ENCODE measurements at places on chromosomes 5 and 9. TPM values are rescaled to one million over a fixed set of nuclear protein-coding genes. Genes with fewer than 3 reads are reported as not detected.

The TOPORS gene
- 12.8 TPM for total RNA-seq

The PTPRD gene
- 136 TPM for total RNA-seq

The SLIT3 gene
- total RNA-seq: 32.1 TPM

The TMEM141 gene
- 48.9 TPM for total RNA-seq

The C7 gene
- total RNA-seq: 410 TPM

The TLE4 gene
- total RNA-seq: 134 TPM

The PLCXD3 gene
- 4.9 TPM for total RNA-seq

DNA sequence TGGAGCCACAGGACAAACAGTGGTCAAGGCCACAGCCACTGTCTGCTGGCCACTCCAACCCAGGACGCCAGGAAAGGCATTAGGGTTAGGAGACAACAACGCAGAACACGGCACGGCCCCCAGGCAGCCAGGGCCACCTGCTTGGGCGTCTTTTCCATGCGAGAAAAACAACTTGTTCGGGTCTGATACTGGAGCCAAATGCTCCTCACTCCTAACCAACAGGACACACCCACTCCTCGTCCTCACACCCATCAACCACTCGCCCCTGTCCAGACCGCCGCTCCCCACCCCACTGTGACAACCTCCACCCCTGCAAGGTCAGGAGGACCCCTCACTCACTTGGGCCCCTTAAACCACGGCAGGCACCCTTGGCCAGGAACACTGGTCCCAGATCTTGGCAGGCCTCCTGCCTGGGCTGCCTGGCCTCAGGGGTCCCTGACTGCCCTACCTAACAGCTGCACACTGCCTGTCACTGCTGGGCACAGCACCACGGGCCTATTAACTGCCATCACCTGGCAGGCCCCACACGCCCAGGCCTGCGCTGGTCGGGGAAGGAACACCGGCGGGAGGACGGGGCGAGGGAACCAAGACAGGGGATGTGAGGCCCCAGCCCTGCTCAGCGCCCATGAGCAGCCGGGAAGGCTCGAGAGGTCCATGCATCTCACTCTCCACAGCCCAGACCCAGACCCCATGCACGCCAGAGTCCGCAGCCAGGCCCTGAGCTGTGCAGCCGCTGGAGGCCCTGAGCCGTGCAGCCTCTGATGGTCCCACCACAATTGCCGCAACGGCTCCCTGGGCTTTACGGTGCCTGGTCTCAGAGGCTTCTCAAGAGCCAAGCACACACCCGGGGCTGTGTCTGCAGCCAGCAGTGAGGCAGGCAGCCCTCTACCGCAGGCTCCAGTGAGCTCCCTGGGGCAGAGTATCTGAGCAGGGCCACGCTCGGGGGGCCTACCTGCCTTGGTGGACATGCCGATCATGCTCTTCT is 13.8 kb downstream of the CLPTM1L start:
- H3K27me3 ChIP-seq: no peaks in the 10 kb centered on the region
- no peak overlapping the region for H3K4me3 ChIP-seq
- H3K4me1 ChIP-seq: no peaks in the 10 kb centered on the region

DNA sequence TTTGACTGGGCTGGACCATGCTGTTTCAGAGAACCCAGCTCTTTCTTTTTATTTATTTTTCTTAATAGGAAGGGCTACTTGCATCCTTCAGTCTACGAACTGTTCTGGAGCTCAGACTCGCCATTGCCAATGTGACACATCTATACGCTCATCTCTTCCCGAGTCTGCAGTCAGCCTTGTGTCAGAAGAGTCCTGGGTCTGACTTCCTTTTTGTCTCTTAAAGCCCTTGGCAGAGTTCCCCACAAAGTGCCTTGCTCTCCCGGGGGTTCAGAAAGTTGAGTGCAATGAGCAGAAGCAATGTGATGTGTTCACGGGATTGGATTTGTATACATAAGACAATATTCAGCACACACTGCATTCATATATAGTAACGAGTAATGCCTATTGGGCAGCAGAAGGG is 140.4 kb downstream of the ATPSCKMT start:
- no peak overlapping the region for H3K27ac ChIP-seq
- H3K36me3 ChIP-seq: no peaks in the 10 kb centered on the region
- no peaks in the 10 kb centered on the region for H3K27me3 ChIP-seq
- H3K4me1 ChIP-seq: no peaks in the 10 kb centered on the region

DNA sequence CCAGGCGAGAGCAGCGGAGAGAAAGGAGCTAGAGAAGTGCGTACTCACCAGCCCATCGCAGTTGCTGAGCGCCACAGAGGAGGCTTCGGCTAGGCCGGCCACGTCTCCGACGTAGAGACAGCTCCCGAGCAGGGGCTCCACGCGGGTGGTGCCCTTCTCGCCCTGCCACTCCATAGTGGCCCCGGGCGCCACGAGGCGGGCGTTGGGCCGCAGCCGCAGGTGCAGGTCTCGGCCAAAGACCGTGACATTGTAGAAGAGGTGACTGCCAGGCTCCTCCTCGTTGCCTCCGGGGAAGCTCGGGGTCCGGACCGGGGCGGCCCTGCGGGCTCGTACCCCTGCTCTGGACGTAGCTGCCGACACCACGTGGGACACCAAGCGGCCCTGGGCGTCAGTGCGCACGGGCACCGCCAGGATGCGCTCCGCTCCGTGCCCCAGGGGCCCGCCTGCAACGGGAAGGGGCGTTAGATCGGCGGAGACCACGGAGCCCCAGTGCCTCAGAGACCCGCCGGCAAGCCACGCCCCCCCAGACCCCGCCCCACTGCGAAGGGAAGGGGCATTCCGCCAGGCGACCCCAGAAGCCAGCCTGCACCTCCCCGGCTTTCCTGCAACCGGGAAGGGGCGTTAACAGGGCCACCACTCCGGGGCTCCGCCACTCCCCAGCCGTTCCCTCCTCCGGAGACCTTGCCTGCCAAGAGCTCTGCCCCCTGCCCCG is 1.4 kb downstream of the ADAMTS2 start:
- no peaks in the 10 kb centered on the region for H3K4me1 ChIP-seq
- DNase-seq: peak; percentile 52
- H3K27ac ChIP-seq: peak overlapping the region; percentile 84
- H3K27me3 ChIP-seq: no peaks in the 10 kb centered on the region
- H3K4me3 ChIP-seq: peak overlapping the region; percentile 81

DNA sequence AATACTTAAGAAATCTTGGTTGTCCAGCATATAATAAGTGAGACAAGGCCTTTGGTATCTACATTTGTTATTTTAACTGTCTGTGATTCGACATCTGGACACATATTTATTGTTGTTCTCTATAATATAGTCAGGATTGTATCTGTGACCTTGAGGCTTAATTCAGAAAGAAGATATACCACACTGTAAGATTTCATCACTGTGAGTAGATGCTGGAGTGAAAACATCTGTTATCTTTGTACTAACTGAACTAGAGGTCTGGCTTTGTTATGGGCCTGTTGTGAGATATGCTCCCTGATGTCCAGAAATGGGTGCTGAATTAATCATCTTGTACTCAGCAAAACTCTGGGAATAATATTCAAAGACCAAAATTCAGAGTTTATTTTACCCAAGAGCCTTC is 148.5 kb downstream of the ISOC1 start:
- no peak for DNase-seq
- no peaks in the 10 kb centered on the region for H3K27me3 ChIP-seq
- no peaks in the 10 kb centered on the region for H3K36me3 ChIP-seq

DNA sequence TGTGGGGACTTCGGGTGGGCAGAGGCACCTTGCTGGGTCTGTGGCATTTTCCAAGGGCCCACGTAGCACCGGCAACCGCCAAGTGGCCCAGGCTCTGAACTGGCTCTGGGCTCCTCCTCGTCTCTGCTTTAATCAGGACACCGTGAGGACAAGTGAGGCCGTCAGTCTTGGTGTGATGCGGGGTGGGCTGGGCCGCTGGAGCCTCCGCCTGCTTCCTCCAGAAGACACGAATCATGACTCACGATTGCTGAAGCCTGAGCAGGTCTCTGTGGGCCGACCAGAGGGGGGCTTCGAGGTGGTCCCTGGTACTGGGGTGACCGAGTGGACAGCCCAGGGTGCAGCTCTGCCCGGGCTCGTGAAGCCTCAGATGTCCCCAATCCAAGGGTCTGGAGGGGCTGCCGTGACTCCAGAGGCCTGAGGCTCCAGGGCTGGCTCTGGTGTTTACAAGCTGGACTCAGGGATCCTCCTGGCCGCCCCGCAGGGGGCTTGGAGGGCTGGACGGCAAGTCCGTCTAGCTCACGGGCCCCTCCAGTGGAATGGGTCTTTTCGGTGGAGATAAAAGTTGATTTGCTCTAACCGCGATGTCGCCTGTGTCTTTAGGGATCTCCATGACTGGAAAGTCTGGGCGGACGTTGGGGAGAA is 5.8 kb downstream of the DPP7 start:
- DNase-seq: no peak
- H3K27ac ChIP-seq: no peak overlapping the region
- H3K4me3 ChIP-seq: no peak overlapping the region
- H3K36me3 ChIP-seq: no peaks in the 10 kb centered on the region
- no peaks in the 10 kb centered on the region for H3K4me1 ChIP-seq

GRCh38 chr5:132496191-132496630 is 5.6 kb upstream of the IRF1 start:
- H3K4me3 ChIP-seq: peak overlapping the region; percentile 58
- H3K4me1 ChIP-seq: peaks cover 11% of the 10 kb centered on the region
- peak overlapping the region; percentile 91 for H3K27ac ChIP-seq
- H3K36me3 ChIP-seq: no peaks in the 10 kb centered on the region
- no peaks in the 10 kb centered on the region for H3K27me3 ChIP-seq

GRCh38 chr5:115583474-115583873 is 18.8 kb downstream of the TICAM2 start:
- no peak overlapping the region for H3K27ac ChIP-seq
- H3K27me3 ChIP-seq: no peaks in the 10 kb centered on the region
- no peaks in the 10 kb centered on the region for H3K4me1 ChIP-seq
- no peak for DNase-seq
- H3K36me3 ChIP-seq: no peaks in the 10 kb centered on the region

- no peaks in the 10 kb centered on the region for H3K36me3 ChIP-seq
- H3K4me3 ChIP-seq: no peak overlapping the region
- no peaks in the 10 kb centered on the region for H3K27me3 ChIP-seq
- DNase-seq: no peak
- no peak overlapping the region for H3K27ac ChIP-seq
These were observed 3.4 kb downstream of the CAMSAP1 start for GRCh38 chr9:135903786-135904520.

DNA sequence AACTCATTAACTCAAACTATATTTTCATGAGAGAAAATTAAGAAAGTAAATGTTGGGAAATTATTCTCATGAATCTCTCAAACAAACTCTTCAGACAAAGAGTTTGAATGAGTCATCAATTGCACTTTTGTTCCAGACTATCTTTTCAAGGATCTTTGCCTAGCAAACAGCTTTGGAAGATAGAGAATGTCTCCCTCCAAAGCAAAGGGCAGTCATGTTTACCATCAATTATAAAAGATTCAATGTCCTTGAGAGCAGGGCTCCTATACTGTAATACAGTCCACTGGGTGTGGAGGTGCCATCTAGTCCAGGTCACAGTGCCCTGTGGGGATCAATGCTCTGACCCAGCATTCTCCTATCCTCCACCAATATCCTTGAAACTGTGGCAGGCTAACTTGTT is 1429.3 kb downstream of the EFNA5 start:
- no peaks in the 10 kb centered on the region for H3K27me3 ChIP-seq
- no peaks in the 10 kb centered on the region for H3K36me3 ChIP-seq
- H3K27ac ChIP-seq: no peak overlapping the region
- DNase-seq: no peak
- no peak overlapping the region for H3K4me3 ChIP-seq

- H3K27ac ChIP-seq: no peak overlapping the region
- H3K4me1 ChIP-seq: no peaks in the 10 kb centered on the region
- DNase-seq: no peak
- no peak overlapping the region for H3K4me3 ChIP-seq
These were observed 116.6 kb upstream of the BNC2 start for GRCh38 chr9:16987026-16987425.

GRCh38 chr9:117076571-117077290 is 338.1 kb downstream of the ASTN2 start:
- DNase-seq: no peak
- no peaks in the 10 kb centered on the region for H3K4me1 ChIP-seq
- H3K27ac ChIP-seq: no peak overlapping the region

- H3K27me3 ChIP-seq: no peaks in the 10 kb centered on the region
- H3K4me3 ChIP-seq: no peak overlapping the region
- H3K36me3 ChIP-seq: no peaks in the 10 kb centered on the region
- H3K27ac ChIP-seq: no peak overlapping the region
- H3K4me1 ChIP-seq: no peaks in the 10 kb centered on the region
These were observed 598.2 kb downstream of the PRELID2 start for GRCh38 chr5:145236983-145237382.

DNA sequence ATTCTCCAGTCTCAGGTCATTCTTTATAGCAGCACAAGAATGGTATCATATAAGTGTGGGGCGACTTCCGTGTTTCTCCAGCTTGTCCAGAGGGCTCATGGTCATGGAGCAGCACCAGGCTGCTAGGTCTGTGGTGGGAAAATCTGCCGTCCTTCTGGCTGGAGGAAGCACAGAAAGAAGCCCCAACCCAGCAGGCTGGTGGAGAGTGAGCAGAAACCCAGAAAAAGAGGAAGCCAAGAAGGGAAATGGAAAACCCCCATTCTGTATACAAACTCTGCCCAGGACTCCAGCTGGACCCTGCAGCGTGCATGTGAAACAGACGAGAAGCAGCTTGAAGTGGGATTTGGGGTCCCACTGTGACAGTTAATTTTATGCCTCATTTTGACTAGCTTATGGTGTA is 34.3 kb upstream of the OLFM1 start:
- H3K27me3 ChIP-seq: peaks cover 5% of the 10 kb centered on the region
- no peak overlapping the region for H3K27ac ChIP-seq
- H3K4me3 ChIP-seq: no peak overlapping the region

DNA sequence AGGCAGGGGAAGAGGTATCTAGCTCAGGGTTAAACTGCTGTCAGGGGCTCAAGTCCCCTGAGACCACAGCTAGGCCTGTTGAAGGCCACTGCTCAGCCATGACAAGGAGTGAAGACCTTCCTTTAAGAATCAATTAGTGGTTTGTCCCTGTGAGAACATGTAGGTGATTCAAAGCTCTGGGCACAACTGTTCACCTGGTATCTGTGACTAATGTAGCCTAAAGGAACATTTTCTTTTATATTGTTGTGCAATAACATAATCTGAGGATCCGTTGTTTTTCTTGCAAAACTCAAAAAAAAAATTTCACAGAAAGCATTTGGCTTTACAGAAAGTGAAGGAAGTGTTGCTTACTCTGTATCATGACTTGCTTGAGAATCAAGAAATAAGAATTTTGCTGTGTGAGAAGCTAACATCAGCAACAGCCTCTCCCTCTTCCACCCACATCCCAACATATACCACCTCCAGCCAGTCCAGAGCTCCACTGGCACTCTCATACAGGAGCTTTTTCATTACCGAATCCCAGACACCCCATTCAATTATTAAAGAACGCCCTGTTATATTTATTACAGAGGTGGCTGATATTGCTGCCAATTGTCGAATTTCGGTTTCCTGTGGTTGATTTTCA is 807.0 kb downstream of the TLE4 start:
- no peaks in the 10 kb centered on the region for H3K27me3 ChIP-seq
- no peaks in the 10 kb centered on the region for H3K36me3 ChIP-seq
- no peak overlapping the region for H3K27ac ChIP-seq
- no peak overlapping the region for H3K4me3 ChIP-seq
- H3K4me1 ChIP-seq: no peaks in the 10 kb centered on the region
